Stimulated activated CD8-positive, alpha-beta memory T cell treated with anti-CD3 and anti-CD28 coated beads, Interleukin-7, amount 100 ng/mL, for 1 hour (primary cell): ENCODE measurements at places on chromosomes 7 and 10.

- DNase-seq, result no peak
These were observed 50.9 kb downstream of the DCLRE1A start for GRCh38 chr10:113802997-113803396.

DNA sequence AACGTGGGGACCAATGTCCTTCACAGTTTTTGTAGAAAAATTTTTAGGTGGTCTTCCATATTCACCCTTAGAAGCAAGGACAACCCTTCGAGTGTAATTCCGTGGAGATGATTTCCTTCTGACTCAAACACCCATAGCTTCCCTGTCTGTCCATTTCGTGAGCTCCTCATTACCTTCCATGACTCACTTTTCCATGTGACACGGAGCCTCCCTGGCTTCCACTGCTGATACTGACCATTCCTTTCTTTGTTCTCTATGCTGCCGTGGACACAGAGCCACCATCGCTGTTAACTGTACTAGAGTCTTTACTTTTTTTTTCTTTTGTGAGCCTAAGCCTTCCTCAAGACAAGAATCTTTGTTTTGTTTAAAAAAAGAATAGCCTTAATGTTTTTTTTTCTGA is 12.5 kb upstream of the ARMS2 start:
- DNase-seq, result no peak

DNA sequence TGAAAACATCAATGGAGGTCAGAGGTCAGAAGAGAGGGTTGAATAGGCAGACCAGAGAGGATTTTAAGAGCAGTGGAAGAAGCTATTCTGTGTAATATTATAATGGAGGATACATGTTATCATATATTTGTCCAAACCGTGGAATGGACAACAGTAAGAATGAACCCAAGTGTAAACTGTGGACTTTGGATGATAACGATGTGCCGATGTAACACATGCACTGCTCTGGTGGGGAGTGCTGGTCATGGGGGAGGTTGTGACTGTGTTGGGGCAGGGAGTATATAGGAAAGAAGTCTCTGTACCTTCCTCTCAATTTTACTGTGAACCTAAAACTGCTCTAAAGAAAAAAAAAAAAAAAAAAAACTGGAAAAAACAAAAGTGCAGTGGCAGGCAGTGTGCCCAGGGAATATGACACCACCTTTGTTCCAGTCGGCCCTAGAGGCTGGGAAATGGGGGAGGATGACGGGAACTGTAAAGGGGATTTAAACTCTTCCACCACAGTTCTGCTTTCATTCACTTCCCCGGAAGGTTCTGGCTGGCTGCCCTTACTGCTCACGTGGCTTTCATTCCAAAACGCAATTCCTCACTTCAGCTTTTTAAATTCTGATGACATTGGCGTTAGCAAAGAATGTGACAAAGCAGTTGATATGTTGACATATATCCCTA is 113.7 kb upstream of the ANKRD1 start:
- no peak for DNase-seq

DNA sequence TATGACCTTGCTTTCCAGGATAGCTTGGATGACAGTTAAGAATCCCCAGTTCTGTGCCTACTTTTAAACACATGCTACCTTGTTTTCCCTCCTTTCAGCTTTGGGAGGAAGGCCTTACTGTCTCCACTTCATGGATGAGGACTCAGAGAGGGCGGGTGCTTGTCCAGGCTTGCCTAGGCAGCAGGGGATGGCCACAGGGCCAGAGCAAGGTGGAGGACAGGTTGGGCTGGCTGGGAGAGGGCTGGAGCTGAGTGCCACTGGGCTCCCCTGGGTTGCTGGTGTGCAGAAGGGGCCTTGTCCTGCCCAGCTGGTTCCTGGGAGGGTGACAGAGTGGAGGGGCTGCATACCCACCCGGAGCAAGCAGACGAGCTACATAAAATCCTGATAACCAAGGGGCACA is 117.8 kb downstream of the GRK5 start:
- no peak for DNase-seq

DNA sequence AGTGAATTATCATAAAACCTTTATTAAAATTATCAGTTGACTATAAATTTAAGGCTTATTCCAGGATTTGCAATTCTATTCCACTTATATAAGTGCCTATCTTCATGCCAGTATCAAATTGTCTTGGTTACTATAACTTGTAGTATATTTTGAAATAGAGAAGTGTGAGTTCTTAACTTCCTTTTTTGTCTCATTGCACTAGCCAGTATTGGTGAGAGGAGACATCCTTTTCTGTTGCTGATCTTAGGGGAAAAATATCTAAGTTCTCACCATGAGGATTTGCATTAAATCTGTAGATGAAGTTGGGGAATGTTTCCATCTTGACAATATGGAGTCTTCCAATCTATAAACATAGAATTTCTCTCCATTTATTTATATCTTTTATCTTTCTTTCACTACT is 104.2 kb upstream of the MKI67 start:
- DNase-seq, result no peak

- DNase-seq, result no peak
These were observed 52.4 kb downstream of the ZNF365 start for GRCh38 chr10:62426600-62426999.

- no peak for DNase-seq
These were observed 326.3 kb upstream of the DGKB start for GRCh38 chr7:15228831-15229230.

DNA sequence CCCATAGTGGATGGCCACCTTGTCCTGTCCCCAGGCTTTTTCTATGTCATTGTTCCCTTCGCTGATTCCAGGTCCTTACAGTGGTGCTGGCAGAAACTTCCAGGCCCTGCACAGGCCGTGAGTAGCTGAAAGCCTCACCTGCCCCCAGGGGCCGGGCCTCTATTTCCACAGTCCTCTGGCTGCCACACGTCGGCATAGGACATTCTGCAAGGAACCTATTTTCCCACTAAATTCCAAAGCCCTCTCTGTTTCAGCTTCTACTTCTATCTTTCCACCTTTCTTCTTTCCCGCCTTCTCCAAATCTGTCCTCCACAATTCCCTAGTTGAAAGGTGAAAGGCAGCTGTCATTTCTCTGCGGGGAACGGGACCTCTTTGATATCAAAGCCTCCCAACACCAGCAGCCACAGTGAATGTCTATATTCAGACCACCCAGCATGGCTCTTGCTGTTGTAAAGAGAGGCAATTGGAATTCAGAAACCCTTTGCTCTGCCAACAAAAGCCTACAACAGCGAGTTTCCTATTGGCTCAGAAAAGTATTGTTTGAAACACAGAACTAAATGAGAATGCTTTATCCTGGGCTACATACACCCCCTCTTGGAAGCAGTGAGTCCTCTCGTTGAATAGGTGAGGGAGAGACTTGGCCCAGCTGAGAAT is 607.7 kb downstream of the GALNT17 start:
- no peak for DNase-seq

DNA sequence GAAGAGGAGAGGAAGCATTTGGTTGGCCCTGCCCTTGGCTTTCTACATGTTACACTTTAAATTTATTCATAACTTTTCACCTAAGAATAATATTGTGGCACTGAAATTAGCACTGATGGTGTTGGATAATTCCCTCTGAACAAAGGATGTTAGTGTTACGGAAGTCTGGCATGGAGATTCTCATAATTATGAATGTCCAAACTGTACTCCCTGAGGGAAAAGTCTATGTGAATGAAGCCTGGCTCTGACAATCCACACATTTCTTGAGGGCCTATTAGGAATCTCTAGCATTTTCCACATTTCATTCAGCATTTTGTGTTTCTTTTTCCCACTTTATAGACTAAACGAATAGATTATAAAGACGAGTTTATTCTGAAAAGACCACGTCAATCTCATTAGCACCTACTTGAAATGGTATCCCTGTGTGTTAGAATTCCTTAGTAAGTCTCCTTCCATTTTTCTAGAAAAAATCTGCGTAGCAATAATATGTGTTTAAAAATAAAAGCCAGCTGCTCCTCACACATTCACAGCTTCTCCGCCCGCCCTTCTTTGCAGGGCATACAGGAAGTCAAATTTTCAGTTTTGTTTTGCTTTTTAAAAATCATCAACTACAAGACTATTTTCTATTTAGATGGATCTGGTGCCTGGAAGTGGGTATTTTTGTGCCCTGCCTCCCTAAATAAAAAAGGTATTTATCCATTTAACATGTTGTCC is 131.8 kb upstream of the PALS2 start:
- DNase-seq, result no peak

DNA sequence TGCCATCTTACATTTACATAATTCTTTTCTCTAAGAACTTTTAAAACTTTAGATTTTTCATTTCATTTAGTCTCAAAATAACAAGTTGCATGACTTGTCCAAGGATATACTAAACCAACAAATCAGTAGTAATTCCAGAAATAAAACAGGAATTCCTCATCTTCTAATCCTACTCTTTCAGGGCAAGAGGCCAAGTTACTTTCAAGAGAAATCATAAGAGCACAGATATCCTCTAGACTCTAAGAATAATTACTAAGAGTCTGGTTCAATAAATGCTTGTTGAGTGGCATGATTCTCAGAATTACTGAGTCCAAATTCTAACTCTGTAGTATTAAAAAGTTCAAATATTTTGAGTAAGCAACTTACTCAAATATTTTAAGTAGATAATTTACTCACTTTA is 12.9 kb downstream of the PDZD8 start:
- no peak for DNase-seq

GRCh38 chr10:96400465-96400864 is 41.7 kb upstream of the OPALIN start:
- no peak for DNase-seq

DNA sequence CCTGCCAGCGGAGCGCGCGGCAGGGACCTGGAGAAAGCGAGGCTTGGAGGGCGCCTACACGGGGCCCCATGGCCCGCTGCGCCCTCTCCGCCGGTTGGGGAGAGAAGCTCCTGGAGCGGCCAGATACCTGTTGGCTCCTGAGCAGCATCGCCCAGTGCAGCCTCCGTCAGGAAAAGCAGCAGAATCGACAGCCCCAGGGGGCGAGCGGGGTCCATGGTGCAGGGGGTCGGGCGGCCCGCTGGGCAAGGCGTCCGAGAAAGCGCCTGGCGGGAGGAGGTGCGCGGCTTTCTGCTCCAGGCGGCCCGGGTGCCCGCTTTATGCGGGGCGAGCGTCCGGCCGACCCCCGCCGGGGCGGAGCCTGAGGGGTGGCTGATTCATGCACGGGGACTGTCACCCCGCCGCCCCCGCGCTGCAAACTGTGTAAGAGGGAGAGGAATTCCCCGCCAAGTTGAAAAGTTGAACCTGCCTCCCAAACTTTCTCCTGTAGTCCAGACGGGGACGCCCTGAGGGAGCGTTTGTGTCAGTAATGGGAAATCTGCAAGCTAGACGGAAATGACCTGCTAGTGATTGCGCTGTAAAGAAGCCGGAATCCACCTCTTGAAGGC is at the start of gene TFPI2:
Gene TFPI2 (minus strand): TSS at position 290 of the 605 bp plus-strand sequence. CDS start 75 bp downstream, at position 215.
- DNase-seq, result no peak

DNA sequence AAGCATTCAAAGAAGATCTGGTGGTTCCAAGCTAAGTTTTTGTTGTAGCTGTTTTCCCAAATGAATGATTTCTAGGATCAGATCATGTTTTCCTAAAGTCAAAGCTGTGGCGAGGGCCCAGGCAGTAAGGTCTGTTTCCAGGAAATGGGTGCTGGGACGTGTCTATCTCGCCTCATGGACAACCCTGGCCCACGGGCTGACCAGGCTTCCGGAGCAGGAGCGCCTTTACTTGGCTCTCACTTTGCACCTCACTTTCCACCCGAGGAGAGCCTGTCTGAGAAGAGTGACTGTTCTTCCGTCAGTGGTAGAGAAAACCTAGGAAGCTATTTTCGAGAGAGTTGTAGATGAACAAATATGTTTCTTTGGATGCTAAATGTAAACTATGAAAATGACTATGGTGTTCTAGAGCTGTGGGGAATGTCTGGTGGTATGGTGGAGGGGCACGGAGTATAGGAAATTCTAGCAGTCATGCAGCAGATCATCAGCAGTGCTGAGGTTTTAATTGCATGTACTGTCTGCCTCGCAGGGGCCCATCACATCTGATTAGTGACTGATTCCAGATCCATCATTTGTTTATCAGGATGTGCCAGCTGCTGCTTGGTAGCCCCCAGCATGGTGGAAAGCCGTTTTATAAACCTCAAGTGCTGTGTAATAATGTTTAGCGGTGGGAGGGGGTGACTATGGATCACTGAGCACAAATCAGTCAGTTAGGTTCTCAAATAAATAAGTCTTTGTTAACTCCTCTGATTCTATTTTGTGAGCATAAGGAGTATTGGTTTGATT is 66.6 kb downstream of the VWC2 start:
- DNase-seq, result no peak

GRCh38 chr10:131882151-131882550 is 18.7 kb upstream of the PPP2R2D start:
- DNase-seq, result no peak

- no peak for DNase-seq
These were observed 86.2 kb upstream of the PPIF start for GRCh38 chr10:79260811-79261740.

GRCh38 chr10:113563306-113564088 is 10.6 kb downstream of the HABP2 start:
- DNase-seq, result peak; percentile 31

DNA sequence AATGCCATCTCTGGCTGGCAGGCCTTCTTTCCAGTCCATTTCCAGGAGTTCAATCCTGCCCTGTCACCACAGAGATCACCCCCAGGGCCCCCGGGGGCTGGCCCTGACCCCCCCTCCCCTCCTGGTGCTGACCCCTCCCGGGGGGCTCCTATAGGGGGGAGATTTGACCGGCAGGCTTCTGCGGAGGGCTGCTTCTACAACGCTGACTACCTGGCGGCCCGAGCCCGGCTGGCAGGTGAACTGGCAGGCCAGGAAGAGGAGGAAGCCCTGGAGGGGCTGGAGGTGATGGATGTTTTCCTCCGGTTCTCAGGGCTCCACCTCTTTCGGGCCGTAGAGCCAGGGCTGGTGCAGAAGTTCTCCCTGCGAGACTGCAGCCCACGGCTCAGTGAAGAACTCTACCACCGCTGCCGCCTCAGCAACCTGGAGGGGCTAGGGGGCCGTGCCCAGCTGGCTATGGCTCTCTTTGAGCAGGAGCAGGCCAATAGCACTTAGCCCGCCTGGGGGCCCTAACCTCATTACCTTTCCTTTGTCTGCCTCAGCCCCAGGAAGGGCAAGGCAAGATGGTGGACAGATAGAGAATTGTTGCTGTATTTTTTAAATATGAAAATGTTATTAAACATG is 6.0 kb downstream of the CHPF2 start:
- no peak for DNase-seq
